ENCODE measurements at places on chromosomes 2 and 18.

DNA sequence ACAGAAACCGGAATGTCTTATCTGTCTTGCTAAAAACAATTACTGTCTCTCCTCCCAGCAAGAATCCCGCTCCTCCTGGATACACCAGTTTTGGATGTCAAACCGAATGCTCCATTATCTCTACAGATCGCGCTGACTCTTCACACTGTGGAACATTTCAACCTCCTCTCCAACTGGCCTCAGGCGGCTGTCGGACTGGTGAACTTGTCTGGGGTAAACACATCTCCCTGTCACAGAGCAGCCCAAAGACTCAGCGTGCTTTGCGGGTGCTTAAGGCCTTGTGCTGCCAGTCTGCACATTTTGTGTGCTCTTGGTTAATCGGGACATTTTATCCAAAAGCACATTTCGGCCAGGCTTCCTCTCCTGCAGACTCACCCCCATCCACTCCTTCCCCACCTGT, 173.1 kb downstream of the ICOS start:
- no peak for DNase-seq

- DNase-seq, result no peak
These were observed 29.6 kb upstream of the PGAP1 start for GRCh38 chr2:196956069-196956468.

DNA sequence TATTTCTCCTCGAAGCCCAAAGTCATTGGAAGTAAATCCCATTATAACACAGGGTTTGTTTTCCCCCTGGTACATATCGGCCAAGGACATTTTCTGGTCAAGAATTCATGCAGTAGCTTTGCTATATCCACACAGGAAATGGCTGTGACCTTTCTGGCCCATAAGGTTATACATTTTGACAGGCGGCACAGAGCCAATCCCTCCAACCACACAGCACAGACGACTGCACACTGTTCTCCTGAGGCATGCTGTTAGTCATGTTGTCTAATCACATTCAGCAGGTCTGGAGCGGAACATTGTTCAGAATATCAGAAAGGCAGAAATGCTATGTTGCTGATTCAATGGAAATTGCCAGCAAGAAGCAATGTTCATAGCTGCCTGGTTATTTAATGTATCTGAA, 742.3 kb upstream of the SLC8A1 start:
- no peak for DNase-seq

- no peak for DNase-seq
These were observed 105.9 kb upstream of the ID2 start for GRCh38 chr2:8575834-8576423.

DNA sequence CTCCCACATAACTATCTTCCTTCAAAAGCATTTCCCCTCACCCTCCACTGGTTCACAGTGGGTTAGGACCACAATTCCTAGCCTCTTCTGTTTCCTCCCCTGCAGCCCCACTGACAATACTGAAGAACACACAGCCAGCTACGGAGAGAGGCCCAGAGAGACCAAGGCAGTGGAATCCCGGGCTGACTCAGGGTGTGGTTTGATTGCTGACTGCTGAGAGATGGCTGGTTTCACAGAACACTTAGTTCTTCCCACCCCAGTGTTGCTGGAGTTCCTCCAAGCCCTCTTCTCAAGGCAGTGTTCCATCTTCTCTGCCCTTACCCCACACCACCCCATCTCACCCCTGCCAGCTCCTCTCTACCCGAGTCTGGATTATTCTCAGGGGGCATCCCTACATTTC, 43.3 kb upstream of the ZFP36L2 start:
- DNase-seq, result no peak

DNA sequence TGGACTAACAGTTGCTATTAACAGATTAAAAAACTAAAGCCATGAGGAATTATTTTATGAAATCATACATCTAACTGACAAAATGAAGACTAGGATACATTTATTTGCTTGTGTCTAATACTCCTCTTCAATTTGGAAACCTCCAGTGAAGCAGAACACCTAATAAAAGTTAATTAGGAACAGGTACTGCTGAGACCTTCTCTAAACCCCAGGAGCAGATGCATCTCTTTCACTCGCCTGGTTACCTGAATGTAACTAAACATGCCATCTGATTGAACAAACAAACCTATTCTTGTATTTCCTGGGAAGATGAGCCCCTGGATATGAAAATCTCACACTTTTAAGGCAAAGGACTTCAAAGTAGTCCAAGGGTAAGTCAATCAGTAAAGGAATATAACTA, 898.2 kb downstream of the NRXN1 start:
- DNase-seq, result no peak

DNA sequence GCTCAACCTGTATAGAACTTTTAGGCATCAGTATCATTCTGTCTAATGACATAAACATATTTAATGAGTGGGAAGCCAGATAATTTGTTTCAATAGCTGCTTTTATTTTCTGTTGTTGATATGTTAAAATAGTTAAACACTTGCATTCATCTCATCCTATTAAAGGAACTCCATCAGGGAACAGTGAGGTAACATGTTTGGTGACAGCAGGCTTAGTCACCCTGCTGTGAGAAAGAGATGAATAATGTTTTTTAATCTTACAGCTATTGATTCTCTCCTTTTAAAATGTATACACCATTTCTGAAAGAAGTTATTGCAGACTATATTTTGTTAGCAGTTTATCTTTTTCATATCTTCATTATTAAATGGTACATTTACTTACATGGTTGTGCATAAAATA, 123.3 kb upstream of the CWC22 start:
- no peak for DNase-seq

DNA sequence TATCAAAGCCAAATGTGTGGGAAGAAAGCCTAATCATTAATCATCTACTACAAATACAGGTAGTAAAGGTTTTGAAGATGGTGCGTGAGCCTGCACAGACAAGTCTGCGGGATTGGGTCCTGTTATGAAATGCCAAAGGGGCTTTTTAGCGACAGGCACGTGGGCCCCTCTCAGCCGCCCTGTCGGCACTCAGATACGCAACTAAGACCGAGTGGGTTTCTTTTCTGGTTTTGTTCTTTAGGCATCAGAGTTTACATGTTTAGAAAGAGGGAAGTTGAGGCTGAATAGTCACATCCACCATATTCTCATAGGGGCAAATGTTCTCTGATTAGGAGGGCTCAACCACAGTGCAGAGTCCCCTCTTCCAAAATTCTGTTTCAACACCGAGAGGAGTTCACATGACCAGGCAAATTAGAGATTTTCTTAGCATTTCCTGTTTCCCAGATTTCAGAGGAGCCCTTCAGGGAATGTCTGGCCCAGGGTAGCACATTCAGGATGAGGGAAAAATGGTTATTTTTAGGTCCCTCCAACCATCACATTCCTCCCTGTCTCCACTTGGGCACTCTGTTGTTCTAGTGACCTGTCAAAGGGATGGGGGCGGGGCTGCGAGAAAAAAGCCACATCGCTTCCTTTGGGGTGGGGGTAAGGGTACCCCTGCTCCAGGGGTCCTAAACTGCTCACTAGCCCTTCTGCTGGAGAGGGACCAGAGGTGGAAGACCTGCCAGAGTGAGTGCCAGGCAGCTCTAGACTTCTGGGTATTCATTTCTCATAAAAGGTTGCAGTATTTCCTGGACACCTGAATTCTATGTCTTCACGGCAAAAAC, 159.2 kb downstream of the BCL2 start:
- no peak for DNase-seq

DNA sequence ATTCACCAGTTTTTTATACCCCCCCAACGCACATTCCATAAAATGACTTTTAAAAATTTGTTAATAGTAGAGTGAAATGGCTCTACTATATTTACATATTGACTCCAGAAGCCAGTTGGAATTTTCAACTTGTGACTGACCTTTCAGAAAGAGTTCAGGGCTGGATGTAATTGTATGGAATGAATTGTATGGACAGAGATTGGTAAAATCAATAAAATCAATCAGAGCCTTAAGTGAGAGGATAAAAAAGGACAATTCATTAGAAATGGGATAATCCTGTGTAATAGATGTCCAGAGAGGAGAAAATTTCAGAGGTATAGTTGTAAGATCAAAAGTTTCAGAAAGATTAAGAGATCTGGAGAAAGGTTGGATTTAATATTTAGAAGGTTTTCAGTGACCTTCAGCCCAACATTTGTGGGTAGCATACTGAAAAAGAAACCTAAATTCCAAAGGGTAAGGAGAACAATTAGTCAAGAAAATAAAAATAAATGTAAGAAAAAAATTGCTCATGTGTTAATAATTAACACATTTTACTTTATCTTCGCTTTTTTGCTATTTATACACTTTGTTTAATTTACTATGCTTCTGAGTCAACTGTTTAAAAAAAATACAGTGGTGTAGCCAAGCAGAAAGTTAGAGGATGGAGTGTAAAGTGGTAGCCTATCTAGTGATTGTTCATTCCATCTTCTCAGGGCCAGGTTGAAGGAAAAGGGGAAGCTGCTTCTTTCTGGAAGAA, 385.4 kb upstream of the TMEFF2 start:
- DNase-seq, result no peak

- no peak for DNase-seq
These were observed 156.8 kb upstream of the UNC80 start for GRCh38 chr2:209614690-209615369.

DNA sequence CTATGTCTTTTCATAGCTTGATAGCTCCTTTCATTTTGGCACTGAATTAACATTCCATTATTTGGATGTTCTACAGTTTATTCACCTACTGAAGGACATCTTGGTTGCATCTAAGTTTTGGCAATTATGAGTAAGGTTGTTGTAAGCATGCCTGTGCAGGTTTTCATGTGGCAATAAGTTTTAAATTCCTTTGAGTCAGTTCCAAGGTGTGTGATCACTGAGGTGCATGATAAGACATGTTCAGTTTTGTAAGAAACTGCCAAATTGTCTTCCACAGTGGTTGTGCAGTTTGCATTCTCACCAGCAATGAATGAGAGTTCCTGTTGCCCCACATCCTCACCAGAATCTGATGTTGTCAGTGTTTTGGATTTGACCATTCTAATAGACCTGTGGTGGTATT, 24.2 kb downstream of the XDH start:
- DNase-seq, result no peak

GRCh38 chr2:144548532-144549191, 28.7 kb upstream of the ZEB2 start:
- no peak for DNase-seq

DNA sequence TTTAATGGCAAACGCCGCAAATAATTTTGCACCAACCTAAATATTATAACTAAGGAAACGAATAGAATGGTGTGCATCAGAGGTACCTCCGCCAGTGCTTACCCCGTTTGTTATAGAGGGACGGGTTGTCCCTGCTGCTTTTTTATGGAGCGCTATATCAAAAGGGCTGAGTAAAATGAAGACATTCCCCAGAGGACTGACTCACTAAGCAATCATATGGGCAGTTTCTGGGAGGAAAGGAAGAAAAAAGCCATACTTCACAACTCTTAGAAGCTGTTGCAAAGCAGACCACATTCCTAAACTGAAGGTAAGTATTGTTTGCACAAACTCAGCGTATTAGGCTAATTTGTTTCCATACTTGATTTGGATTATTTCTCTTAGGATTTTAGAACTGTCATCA, 12.9 kb downstream of the ID2 start:
- DNase-seq, result no peak

DNA sequence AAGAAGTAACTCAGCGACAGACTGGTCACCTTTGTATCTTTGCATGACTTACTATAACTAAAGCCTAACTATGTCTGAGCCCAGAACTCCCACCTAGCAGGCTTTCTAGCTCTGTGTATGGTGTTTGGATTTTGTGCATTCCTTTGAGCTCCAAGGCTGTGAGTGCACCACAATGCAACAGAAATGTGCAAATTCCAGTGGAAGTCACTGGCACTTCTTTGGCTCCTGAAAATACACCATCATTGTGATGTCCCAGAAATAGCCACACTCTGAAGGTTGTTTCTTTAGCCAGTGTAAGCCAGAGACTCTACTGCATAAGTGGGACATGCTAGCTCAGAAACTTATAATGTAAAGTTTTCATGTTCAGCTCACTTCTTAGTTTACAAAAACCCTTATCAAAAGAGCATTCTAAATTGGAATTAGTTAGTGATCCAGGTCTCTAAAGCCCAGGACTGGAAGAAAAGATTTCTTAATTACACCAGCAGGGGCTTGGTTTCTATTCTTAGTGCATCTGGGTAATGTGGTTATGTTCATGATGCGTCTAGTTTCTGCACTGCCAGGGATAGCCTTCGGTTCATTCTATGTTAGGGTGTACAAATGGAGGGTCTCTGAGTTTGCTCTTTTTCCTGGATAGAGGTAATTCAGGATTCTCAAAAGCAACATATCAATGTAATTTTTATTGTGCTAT, 1239.5 kb upstream of the ZEB2 start:
- no peak for DNase-seq

- no peak for DNase-seq
These were observed 7.8 kb upstream of the RAB12 start for GRCh38 chr18:8601277-8602032.

DNA sequence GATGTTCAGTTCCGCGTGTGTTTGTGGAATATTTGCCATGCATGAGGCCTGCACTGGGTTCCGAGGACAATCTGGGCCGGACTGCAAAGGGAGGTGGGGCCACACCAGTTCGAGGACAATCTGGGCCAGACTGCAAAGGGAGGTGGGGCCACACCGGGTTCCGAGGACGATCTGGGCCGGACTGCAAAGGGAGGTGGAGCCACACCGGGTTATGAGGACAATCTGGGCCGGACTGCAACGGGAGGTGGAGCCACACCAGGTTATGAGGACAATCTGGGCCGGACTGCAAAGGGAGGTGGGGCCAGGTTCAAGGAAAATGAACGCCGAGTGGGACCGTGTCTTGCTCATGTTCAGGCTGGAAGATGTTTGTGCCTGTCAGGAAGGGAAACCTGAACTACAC, 97.8 kb upstream of the HDAC4 start:
- DNase-seq, result no peak

DNA sequence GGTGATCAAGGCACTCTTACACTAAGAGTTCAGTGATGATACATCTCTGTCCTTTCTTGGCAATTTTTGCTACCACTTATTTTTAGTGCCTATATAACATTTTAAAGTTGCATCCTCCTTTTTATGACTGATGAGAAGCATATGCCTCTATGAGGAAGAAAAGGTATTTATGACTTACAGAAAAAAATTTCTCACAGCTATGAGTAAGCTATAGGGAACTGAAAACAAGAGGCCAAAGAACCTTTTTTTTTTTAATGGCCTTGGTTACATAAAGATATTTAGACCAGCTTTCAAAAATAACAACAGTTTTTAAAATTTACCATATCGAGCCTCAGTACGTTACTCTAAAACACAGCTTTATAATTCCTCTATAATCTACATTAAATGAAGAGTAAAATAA, 21.3 kb downstream of the MBD5 start:
- no peak for DNase-seq

DNA sequence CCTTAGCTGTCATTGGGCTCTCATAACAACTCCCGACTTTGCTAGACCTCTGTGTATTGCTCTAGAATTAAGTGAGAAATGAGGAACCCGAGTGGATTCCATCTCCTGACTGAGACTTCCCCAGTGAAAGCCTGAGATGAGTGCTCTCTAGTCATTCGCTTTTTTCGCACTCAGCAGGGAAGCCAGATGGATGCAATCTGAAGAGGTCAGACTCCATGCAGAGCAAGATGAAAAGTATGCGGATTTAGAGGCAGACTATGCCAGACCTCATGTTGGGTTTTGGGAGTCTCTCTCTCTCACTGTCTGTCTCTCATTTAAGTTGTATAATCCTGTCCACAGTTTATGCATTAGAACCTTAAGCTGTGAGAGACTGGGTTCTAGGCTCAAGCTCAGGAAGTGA, 88.6 kb downstream of the SLC5A7 start:
- DNase-seq, result no peak

All from stimulated activated CD4-positive, alpha-beta T cell treated with anti-CD3 and anti-CD28 coated beads, Interleukin-1b, Interleukin-23, amount 100 ng/mL, for 1 hour (primary cell).